ENCODE measurements at places on chromosomes 16 and 17.

DNA sequence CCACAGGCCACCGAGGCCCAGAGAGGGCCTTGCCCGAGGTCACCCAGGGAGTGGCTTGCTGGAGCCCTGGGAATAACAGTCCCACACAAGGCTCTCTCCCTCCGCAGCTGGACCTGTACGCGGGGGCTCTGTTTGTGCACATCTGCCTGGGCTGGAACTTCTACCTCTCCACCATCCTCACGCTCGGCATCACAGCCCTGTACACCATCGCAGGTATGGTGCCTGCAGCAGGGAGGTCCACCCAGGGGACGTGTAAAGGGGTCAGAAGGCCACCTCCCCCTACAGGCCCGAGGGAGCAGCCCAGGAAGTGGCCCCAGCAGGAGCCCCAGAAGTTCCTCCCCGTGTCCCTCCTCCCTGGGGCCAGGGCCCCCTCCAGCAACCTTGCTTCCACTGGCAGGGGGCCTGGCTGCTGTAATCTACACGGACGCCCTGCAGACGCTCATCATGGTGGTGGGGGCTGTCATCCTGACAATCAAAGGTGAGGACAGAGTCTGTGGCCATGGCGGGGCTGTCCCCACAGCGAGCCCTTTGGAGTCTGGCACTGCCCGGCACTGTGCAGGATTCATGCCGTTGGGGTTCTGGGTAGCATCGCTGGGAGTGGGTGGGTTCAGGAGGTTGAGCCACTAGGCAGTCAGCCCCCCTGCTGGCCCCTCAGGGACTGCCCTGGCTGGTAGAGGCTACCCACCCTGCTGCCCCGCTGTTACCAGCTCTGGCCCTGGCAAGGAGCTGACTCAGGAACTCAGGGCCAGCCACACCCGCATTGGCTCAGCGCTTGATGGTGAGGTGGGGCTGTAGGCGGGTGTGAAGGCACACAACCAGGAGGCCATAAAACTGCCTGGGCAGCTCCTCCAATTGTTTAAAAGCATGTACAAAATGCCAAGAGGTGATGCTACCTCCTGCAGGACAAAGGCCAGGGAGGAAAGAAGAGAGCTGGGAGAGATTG is 17.3 kb downstream of the SLC5A10 start:
- peak; percentile 58 for DNase-seq

GRCh38 chr17:6048486-6048885 is 21.7 kb upstream of the WSCD1 start:
- DNase-seq, result no peak

DNA sequence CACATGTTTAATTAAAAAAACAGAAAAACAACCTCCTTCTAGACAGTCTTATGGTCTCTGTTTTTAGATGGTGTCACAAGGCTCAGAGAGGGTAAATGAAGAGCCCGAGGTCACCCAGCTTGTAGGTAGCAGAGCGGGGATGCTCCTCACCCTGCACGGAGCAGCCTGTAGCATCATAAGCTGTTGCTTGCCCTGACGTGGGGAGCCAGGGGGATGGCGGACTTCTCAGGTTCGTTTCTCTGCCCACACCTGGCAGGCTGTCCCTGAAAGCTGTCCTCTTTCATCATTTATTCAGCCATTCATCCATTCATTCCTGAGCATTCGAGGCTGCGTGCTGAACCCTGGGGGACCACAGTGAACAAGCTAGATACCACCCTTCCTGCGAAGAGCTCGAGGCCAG is 75.7 kb upstream of the KSR1 start:
- no peak for DNase-seq

- DNase-seq, result no peak
Measured at GRCh38 chr17:14201021-14201987, 35.4 kb downstream of the CDRT15 start.

GRCh38 chr16:805474-805873 is 4.9 kb upstream of the GNG13 start:
- DNase-seq, result no peak

DNA sequence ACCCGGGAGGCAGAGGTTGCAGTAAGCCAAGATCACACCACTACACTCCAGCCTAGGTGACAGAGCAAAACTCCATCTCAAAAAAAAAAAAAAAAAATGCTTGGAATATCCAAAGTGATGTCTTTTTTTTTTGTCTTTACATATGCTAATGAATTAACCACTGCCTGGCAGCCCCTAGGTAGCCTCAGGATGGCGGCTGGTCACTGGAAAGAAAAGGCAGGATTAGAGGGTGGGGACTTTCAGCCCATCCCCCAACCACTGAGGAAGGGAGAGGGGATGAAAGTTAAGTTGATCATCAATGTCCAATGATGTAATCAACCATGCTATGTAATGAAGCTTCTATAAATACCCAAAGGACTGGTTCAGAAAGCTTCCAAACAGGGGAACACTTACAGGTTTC is 26.8 kb downstream of the RNF157 start:
- no peak for DNase-seq

DNA sequence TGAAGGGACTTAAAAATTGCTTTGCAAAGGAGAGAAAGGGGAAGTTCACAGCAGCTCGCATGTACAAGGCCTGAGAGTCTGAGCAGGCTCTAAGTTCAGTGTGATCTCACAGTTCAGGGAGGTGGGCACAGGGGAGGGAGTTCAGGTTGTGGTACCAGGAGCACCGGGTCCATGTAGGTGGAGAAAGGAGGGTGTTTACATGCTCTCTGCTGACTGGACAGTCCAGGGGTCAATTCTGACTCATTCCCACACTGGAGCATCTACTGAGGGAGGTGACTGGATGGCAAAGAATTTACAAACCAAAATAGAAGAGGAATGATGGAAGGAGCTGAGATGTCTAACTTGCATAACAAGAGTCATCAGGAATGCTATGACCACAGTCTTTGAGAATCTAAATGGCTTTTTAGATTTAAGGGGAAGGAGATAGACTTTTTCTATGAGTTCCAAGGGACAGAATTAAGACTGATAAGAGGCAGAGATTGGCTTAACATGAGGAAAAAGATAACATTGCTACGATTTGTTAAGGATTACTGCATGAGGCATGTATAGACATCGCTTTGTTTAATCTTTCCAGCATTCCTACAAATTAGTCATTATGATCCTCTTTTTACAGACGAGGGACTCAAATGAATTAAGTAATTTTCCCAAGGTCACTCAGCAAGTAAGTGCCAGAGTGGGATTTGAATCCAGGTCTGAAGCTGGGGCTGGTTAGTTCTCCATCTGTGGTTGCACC is 29.9 kb downstream of the MIS12 start:
- peak; percentile 48 for DNase-seq

DNA sequence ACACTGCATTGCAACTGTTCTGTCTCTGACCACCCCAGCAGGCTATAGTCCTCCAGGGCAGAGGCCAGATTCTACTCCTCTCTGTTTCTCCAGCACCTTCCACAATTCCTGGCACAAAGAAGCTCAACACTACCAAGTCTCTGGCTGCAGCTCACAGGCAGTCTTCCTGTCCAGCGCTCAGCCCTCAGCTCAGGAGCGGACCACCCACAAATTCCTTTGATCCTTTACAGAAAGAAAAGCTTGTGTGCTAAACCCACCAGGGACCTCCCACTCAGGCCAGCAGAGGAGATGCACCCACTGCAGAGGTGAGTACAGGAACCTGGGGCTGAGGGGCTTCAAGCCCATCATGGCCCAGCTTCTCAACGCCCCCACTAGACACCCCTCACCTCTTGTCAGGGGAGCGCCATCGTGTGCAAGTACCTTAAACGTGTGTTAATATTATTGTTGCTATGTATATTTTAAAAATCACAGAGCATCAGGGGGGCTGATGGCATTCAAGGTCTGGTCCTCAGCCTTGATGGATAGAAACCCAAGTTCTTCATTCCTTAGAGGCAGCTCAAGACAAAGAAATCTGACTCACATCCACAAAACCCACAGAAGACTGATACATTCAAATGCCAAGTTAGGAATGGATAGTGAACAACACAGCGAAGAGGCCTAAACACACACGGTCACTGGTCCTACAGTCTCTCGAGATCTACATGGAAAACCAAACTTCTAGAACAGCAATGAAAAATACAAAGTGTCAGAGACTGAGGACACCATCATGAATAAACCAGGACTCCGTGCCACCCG is 8.4 kb downstream of the HSDL1 start:
- DNase-seq, result no peak

GRCh38 chr16:53546988-53547391 is 44.0 kb upstream of the AKTIP start:
- no peak for DNase-seq

GRCh38 chr17:38883592-38884526 is 14.0 kb downstream of the LASP1 start:
- DNase-seq, result peak; percentile 51

GRCh38 chr17:56185491-56186221 is 32.4 kb downstream of the ANKFN1 start:
- no peak for DNase-seq

DNA sequence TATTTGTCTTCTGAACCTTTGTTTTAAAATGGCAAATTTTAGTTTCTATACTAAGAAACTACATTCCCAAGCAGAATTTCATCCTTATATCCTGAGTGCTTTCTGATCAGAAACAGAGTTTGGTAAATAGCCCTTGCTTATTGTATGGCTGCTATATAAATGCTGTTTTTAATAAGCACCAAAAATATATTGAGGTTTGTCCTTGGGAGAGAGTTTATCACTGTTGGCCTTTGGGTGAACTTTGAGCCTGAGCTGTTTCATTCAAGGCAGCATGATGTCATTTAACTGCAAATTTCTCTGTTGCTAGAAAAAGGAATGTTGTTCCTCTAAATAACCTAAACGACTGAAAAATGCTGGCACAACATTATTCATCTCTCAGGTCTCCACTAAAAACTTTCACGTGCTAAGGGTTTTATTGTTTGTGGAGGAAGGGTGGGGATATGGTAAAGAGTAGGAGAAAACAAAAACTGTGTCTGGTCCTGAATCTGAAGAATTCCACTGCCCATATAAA is 334.3 kb upstream of the TBX2 start:
- no peak for DNase-seq

DNA sequence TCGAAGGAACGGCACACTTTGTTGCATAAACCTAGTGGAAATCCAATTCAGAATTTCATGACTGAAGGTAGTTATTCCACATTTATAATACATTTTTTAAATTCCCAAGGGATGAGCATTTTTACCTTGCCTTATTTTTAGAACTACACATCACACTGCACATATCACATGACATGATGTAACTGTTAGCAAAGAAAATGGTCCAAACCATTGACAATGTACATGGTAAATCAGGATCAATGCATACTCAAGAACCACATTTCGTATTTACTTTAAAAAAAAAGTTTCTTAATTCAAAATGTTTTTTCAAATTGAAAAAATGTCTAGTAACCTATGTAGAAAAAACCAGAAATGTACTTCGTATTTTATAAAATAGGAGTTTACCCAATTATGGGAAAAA is 2.5 kb downstream of the KANSL1 start:
- DNase-seq, result no peak

DNA sequence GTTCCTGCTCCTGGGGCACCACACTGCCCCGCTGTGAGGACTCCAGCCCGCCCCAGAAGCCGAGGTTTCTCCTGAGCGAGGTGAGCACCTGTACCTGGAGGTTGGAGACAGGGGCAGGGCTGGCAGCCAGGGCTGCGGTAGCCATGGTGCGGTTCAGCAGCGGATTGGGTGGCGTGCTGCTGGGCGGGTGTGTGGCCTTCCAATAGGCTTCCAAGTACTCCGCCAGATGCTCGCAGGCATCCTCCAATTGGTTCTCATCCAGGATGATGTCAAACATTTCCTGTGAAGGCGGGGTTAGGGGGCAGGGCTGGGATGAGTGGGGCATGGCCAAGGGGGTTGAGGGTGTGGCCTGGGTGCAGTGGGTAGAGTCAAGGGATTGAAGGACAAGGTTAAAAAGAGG is 11.3 kb upstream of the ARL5C start:
- peak; percentile 68 for DNase-seq

GRCh38 chr17:39676198-39676819 is 8.1 kb downstream of the PNMT start:
- DNase-seq, result peak; percentile 87

- peak; percentile 79 for DNase-seq
Measured at GRCh38 chr17:57243171-57243622, 13.1 kb upstream of the MSI2 start.

DNA sequence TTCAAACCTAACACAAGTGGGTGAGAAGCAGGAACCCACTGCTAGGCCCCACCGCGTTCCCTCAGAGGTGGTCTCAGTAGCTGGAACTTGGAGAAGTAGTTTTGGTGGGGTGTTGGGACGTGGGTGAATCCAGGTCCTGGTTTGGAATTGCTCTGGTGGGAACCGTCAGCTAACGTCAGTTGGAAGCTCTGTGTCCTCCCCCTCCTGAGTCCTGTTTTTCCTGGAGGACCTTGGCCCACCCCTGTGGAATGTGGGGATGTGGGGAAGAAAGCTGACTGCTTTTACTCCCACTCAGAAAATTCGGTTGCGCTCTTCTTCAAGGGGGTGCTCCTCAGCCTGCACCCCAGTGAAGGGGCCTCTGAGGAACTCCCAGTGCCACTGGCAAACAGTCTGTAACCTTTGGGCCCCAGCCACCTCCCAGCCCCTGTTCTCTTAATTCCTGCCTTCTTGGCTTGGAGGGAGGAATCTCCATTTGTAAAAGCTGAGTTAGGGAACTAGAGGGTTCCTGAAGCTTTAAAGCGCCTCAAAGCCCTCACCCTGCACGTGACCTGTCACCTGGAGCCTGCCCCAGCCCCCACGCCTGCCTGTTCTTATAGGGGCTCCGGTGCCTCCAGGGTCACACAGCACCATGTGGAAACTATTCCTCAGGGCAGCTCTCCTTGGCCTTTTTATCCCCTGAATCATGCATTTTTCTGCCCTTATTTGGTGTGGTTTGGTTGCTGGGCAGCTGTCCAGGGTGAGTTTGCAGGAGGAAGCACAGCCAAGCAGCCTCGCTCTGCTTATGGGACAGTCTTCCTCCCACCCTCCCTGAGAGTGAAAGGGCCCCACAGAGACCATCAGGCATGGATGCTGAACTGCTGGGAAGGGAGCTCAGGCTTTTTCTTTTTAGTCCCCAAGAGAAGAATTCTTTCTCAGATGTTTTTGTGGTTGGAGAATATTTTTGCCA is 16.2 kb upstream of the NAGLU start:
- no peak for DNase-seq

- DNase-seq, result no peak
Measured at GRCh38 chr16:35480361-35480760, 2020.9 kb downstream of the TP53TG3F start.

DNA sequence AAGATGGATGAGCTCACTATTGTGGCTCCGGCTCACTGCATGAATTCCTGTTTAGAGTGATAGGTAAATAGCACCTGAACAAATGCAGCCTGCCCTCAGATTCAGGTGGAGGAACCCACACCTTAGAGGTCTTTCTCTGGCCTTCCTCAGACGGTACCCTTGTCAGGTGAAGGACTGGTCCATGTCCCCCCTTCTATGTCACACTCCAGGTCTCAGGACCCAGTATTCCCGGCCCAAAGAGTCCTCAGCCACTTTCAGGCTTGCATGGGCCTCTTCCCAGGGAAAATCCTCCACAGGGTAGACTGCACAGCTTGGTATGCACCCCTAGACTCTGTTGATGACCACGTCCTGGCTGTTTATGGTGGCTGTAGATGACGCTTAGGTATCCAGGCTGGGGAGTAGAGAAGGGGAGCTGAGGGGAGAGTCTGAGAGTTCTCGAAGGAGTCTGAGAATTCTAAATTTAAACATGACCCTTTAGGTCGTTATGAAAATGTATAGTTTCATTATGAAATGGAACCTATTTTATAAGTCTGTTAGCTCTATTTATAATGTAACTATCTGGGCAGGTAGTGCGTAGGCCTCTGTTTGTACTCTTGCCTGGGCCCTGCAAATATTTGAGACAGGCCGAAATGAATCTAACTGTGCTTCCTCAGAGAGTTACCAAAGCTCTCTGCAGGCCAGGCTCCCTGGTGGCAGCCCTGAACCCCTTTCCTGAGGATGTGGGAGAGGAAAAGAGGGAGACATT is 32.5 kb upstream of the CCR7 start:
- DNase-seq, result no peak

GRCh38 chr16:79770244-79771064 is 169.9 kb upstream of the MAF start:
- DNase-seq, result peak; percentile 31
